ENCODE measurements at places on chromosomes 6 and 20. TPM values are rescaled to one million over a fixed set of nuclear protein-coding genes. Genes with fewer than 3 reads are reported as not detected.

The TCP11 gene
- total RNA-seq, result not detected

The ZSCAN23 gene
- 2.1 TPM for total RNA-seq

- H3K27me3 ChIP-seq, result peaks cover 51% of the 10 kb centered on the region
- no peak for DNase-seq
- H3K36me3 ChIP-seq, result peaks cover 2% of the 10 kb centered on the region
- H3K27ac ChIP-seq, result no peak overlapping the region
These were observed 95.5 kb downstream of the EYA2 start for GRCh38 chr20:46990017-46990595.

The SRMS gene
- total RNA-seq, result not detected

GRCh38 chr6:75747152-75747992 is 1.7 kb upstream of the MYO6 start:
- H3K27ac ChIP-seq, result no peak overlapping the region
- no peaks in the 10 kb centered on the region for H3K27me3 ChIP-seq
- DNase-seq, result no peak
- no peak overlapping the region for H3K4me3 ChIP-seq
